ENCODE measurements at places on chromosomes 7 and 10.

DNA sequence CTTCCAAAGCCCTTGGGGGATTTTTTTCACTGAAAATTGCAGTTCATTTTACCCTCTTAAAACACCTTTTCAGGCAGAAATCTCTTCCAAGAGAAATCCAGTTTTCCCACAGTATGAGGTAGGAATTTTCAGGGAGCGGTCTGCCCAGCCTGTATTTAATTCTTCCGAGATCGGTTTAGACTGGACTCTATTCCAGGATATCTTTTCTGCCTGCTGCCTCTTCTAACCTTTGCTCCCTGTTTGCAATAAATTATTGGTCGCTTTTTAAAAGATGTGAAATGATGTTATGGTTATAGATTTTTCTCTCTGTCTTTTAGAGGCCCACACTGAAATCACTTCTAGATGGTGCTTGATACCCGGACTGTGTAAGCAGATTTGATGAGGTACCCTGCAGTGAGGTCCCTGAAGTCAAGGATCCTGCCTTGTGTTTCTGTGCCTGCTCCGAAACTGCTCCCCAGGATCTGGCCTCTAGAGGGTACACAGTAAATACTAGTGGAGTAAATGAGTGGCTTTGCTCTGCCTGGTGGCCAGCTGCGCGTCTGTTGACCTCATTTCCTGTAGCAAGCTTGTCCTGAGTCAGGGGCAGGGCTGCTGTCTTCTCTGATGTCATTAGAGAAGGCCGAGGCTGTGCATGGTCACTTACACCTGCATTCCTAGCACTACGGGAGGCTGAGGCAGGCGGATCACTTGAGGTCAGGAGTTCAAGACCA, 191.6 kb downstream of the FANK1 start:
- no peak for ATAC-seq

- no peak for ATAC-seq
Measured at GRCh38 chr7:13031468-13031867, 344.0 kb downstream of the ARL4A start.

GRCh38 chr10:70298393-70298792, 14.6 kb upstream of the NPFFR1 start:
- no peak for ATAC-seq

GRCh38 chr7:40597517-40597916, 462.7 kb downstream of the SUGCT start:
- no peak for ATAC-seq

GRCh38 chr10:10208196-10208595, 809.5 kb upstream of the CELF2 start:
- no peak for ATAC-seq

- no peak for ATAC-seq
Measured at GRCh38 chr7:39464350-39465054, 101.7 kb upstream of the YAE1 start.

DNA sequence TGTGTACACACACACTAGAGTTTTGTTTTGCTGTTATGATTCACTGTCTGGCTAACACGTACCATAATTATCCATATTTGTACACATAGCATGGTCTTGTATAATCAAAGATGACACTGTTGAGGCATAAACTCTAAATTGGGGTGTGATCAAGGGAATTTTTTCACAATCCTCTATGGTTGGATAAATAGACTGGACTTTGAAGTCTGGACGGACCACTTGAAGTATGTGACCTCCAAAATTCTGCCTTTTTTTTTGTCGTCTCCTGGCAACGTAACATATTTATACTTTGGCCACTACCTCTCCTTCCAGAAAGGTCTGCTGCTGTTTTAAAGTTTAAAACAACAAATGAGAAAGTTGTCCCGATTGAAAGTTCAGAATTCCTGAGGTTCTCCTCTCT, 193.4 kb downstream of the CACNB2 start:
- no peak for ATAC-seq

- ATAC-seq, result no peak
Measured at GRCh38 chr7:55533050-55533728, 39.1 kb downstream of the VOPP1 start.

DNA sequence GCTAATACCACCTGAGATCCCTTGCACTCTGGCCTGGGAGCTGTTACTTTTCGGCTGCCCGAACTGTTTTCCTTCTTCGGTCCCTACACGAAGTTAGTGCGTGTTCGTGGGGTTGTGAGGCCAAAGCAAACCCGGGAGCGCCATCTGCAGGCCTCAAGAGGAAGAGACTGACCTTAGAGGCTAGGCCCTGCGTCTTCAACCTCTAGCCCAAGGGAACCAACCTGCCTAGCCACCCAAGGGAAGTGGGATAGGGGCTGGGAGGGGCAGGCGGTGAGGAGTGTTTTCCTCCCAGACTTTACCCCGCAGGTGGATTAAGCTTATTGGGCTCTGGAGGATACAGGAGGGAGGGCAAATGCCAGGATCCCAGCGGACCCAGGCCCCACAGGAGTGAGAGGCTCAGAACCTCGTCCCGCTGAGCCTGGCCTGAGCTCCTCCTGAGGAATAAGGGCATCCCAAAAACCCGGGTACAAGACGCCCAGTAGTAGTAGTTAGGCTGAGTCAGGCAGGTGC, 1.7 kb upstream of the PAX2 start:
- ATAC-seq, result no peak

DNA sequence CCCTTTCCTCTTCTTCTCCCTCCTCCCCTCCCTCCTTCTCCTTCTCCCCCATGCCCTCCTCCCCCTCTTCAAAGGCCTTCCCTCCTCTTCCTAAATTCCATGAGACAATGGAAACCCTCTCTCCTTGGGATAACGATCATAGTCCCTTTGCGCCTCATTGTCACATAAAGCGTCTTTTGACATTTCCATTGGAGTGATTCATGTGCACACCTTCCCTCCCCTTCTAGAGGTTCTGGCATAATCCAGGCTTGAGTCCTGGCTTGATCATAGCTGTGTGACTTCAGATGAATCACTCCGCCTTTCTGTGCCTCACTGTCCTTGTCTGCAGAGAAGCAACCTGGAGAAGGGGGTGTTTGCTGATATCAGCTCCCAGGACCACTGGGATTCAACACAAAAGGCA, 204.2 kb downstream of the TNS3 start:
- ATAC-seq, result no peak

DNA sequence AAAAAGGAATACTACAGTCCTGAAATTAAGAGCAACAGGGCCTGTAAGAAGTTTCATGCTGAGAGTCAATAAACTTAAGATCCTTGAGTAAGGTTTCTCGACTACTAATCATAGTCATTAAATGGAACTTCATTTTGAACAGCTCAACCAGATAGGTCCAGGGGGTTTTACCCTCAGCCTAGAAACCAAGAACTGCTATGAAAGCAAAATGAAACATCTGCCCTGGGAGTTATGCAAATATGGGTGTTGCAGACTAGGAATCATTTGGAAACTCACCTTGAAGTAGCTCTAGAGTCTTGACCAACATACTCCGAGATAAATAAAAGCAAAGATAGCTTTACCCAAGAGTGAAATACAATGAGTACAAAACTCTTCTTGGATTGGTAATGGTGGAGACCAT, 128.0 kb downstream of the HGF start:
- no peak for ATAC-seq

DNA sequence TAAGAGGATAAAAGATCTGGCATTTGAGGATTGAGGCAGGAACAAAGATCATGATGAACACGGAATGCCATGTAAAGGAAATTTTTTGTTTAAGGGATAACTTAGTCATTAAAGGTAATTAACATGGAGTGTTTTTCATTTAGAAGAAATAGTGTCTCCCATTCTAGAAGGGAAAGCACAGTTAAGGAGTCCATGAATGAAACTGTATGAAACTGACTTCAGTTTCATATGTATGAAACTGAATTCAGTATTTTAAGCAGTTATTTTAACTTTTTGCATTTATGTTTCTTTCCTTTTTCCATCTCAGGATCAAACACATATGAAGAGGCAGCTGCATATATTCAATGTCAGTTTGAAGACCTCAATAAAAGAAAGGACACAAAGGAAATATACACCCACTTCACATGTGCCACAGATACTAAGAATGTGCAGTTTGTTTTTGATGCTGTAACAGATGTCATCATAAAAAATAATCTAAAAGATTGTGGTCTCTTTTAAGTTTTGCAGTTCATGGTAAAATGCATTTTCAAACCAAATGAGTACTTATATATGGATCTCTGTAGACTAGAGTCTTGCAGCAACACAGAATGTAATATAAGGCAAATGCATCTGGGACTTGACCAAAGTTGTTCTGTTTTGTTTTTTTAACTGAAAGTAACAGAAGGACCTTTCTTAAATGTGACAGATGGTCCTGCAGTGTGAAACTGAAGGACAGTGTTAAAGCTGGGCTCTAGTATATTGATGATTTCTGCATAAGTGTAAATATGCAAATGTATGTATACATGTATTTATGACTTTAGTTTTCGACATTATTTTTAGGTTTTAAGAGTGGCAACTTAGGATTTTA, 82.6 kb downstream of the GNAI1 start:
- no peak for ATAC-seq

DNA sequence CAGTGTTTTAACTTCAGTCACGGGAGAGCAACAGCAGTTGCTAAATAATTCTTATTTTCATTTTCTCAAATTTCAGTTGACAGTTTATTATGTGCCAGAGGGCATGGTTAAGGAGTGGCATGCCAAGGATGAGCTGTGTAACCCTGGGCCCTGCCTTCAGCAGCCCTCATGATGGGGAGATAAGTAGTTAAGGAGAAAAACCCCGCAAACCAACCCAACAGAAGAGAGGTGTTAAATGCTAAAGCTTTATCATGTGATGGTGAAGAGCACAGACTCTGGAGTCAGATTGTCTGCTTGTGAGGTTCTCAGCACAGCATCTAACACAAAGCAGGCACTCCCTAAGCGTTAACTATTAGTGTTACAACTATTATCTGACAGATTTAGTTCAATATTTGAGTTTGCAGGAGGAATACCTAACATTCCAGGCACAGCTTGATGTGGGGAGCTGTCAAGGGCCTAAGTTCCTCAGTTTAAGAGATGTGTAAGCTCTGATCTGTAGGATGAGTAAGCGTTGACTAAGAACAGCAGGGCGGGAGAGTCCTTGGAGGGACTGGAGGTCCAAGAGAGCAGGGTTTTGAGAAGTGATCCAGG, 29.6 kb downstream of the STAM start:
- ATAC-seq, result no peak

DNA sequence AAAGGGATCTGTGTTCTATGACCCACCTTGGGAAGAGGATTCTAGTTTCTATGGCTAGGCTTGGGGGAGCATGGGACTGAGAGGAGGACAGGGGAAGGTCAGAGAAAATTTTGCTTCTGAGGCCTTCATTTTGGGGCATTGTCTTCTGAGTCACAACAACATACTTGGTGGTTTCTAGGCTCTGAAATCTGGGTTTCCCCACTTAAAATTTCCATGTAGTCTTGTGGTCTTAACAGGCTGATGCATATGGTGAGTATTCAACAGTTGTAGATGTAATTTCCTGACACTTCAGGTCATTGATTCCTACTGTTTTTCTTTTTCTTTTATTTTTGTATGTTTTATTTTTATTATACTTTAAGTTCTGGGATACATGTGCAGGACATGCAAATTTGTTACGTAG, 88.5 kb downstream of the ANKRD7 start:
- ATAC-seq, result no peak

DNA sequence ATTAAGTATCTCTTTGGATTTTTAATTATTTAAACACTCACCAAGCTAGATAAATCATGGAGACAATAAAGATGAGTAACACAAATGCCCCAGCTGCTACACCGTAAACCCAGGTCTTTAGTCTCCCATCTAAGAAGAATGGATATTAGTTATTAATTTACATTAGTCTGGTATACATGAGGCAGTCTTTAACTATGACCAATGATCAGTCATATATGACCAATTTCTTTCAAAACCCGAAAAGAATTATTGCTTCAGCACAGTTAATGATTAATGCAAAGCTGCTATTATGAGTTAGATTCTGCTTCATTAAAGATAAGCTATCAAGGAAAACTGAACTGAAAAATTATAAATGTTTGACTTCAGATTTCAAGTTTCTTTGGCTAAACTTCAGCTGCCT, 402.9 kb downstream of the PHF14 start:
- no peak for ATAC-seq

GRCh38 chr10:6674291-6674690, 94.2 kb upstream of the PRKCQ start:
- ATAC-seq, result no peak

- ATAC-seq, result peak; percentile 65
Measured at GRCh38 chr10:11533328-11533781, 78.1 kb downstream of the USP6NL start.

- ATAC-seq, result no peak
Measured at GRCh38 chr7:91306266-91306665, 42.0 kb downstream of the FZD1 start.

DNA sequence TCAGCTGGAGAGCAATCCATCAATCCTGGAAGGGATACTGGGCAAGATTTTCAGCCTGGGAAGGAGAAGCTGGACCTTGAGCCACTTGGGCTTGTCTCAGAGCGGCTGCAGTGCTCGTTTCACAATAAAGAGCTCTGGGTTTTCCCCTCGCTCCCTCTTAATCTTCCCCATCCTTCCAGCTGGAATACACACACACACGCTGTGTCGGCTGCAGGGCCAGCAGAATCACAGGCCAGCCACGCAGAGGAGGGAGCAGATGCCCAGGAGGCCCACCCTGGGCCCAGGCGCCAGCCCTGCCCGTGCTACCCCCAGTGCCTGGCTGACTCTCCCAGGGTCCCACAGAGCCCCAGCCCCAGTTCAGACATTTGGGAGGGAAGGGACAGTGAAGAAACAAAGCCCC, 255.1 kb downstream of the TNS3 start:
- peak; percentile 46 for ATAC-seq

DNA sequence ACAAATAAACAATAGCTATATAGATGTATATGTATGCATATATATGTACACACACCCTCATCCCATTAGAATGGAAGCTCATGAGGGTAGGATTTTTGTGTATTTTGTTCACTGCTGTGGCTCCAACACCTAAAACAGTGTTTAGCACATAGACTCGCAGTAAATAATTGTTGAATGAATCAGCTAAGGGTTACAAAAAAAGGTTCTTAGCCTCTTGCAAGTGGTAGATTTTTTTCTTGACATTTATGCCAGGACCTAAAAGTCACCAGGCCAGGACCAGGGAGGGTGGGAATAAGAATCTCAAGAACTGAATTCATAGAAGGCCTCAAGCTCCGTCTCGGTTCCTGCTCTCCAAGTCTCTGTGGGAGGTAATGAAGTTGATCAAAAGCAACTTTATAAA, 82.5 kb upstream of the CAPZA2 start:
- ATAC-seq, result no peak

DNA sequence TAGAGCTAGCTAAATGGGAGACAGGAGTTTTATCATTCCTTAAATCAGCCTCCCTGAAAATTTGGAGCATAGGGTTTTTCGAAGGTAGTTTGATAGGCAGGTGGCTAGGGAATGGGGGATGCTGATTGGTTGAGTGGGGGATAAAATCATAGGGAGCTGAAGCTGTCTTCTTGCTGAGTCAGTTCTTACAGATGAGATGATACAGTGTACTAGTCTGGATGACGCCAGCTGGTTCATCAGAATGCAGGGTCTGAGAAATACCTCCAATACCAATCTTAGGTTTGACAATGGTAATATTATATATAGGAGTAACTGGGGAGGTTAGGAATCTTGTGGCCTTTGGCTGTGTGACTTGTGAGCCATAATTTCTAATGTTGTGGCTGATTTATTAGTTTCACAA, 271.2 kb downstream of the SUGCT start:
- no peak for ATAC-seq

Measured in gastroesophageal sphincter (tissue), 4 donors.